Spinal cord (tissue), 10 donors: ENCODE measurements at places on chromosomes 1 and 21.

DNA sequence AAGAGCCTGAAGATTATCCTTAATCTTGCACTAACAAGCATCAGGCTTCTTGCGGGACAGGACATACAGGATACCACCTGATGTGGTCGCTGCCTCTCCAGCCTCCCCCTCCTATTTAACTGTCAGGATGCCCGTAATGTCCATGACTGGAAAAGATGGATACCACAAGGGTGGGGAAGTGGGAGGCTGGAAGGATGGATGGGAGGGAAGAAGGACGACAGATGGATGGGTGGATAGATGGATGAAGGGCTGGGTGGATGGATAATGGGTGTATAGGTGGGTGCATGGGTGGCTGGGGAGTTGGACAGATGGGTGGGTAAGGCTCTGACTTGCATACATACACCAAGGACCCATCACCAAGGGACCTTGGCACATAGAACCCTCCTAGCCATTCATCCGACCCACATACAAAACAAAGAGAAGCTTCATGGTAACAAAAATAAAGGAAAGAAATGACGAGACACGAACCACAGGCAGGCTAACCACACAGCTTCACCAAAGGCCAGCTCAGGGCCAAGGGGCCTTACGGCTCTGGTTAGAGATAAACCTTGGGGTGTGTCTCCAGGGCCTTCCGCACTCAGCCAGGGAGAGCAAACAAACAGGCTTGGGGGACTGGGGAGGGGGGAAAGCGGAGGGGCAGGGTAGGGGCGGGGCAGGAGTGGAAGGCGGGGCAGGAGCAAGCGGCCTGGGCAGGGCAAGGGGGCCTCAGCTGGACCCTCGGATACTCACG is 50.5 kb downstream of the HSPG2 start:
- DNase-seq, result no peak
- H3K27me3 ChIP-seq, result no peaks in the 10 kb centered on the region
- H3K27ac ChIP-seq, result no peak overlapping the region
- no peak overlapping the region for H3K4me3 ChIP-seq
- H3K4me1 ChIP-seq, result peaks cover 8% of the 10 kb centered on the region

GRCh38 chr1:67997746-67998145 is 52.7 kb downstream of the DIRAS3 start:
- DNase-seq, result no peak
- H3K4me1 ChIP-seq, result no peaks in the 10 kb centered on the region
- H3K36me3 ChIP-seq, result no peaks in the 10 kb centered on the region
- no peak overlapping the region for H3K4me3 ChIP-seq
- no peak overlapping the region for H3K27ac ChIP-seq

GRCh38 chr1:80657707-80658106 is 1143.0 kb upstream of the ADGRL2 start:
- no peaks in the 10 kb centered on the region for H3K36me3 ChIP-seq
- H3K27ac ChIP-seq, result no peak overlapping the region
- H3K4me3 ChIP-seq, result no peak overlapping the region
- H3K27me3 ChIP-seq, result no peaks in the 10 kb centered on the region
- no peaks in the 10 kb centered on the region for H3K4me1 ChIP-seq

DNA sequence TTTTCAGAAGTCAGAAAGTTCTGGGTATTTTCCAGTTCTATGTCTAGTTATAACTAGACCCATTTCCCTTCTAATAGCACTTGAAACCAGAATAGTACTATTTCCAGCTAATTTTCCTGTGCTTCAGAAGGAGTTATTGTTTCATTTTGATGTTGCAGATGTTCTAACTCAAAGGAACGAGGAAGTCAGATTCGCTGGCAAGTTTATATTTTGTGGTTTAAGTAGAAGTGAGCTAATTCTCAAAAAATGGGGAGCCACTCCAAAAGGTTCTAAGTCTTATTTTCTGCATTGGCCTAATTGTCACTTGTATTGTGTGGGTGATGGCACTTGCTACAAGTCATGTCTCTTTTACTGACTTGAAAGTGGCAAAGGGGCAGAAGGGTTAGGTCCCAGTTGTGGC is 18.1 kb downstream of the CCDC185 start:
- H3K4me1 ChIP-seq, result no peaks in the 10 kb centered on the region
- H3K4me3 ChIP-seq, result no peak overlapping the region
- no peaks in the 10 kb centered on the region for H3K27me3 ChIP-seq
- no peak for DNase-seq

- DNase-seq, result no peak
- H3K4me1 ChIP-seq, result no peaks in the 10 kb centered on the region
- no peaks in the 10 kb centered on the region for H3K36me3 ChIP-seq
- no peak overlapping the region for H3K27ac ChIP-seq
- H3K4me3 ChIP-seq, result no peak overlapping the region
Observed at GRCh38 chr1:152505083-152505482, 5.5 kb upstream of the LCE5A start.
